ENCODE measurements at places on chromosomes 12 and 14.

DNA sequence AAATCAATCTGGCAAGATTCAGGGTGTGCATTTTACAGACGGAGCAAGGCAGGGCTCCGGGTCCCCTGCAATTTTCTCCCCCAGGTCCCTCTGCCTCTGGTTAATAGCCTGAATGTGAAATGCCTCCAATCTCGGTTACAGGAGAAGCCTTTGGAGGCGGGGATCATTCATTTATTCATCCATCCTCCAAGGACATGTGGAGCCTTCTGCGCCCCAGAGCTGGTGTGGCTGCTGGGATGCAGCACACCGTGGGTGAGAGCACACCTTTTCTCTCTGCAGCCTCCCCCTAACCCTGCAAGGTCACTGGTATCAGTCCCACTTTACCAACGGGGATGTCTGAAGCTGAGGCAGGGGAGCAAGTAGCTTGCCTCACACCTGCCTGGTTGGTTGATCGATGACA is 35.4 kb downstream of the CMKLR1 start:
- DNase-seq = no peak

GRCh38 chr14:87838931-87839330 is 154.1 kb downstream of the GALC start:
- DNase-seq = no peak

- no peak for DNase-seq
These were observed 538.9 kb downstream of the SNAPC1 start for GRCh38 chr14:62301080-62301479.

DNA sequence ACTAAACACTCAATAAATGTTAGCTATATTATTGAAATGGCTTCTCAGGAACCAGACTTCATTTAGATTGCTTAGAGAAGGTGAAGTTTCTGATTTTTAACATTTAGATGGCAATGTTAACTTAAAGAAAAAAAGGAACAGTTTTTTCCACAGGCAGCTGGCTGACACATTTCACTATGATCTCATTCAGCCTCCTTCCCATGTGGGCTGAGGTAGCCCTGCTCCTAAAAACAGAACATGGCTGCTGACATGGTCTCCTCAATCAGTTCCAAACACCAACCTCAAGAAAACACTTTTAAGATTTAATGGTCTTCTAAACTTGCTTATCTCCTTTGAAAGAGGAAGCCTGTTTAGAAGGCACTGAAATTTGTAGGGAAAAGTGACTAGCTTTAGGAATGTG is 23.8 kb downstream of the GNS start:
- no peak for DNase-seq

DNA sequence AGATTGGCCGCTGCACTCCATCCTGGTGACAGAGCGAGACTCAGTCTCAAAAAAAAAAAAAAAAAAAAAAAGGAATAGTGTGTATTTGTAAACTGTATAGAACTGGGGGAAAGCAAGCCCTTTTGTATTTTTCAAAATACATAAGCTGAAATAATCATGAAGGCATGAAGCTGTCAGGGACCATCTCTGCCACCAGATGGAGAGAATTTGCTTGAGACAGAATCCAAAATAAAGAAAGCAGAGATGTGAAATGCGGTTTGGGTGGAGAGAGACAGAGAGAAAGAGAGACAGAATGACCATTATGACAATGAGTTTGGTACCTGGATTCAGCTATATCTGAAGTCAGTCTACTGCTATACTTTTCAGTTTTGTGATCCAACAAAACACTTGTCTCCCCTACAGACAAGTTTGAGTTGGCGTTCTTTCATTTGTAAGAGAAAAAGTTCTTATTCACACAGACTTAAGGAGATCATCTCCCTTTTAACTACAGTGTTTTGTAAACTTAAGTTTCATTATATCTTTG is 155.7 kb upstream of the LRIG3 start:
- DNase-seq = no peak

GRCh38 chr12:62519043-62519442 is 52.4 kb downstream of the MON2 start:
- DNase-seq = no peak

DNA sequence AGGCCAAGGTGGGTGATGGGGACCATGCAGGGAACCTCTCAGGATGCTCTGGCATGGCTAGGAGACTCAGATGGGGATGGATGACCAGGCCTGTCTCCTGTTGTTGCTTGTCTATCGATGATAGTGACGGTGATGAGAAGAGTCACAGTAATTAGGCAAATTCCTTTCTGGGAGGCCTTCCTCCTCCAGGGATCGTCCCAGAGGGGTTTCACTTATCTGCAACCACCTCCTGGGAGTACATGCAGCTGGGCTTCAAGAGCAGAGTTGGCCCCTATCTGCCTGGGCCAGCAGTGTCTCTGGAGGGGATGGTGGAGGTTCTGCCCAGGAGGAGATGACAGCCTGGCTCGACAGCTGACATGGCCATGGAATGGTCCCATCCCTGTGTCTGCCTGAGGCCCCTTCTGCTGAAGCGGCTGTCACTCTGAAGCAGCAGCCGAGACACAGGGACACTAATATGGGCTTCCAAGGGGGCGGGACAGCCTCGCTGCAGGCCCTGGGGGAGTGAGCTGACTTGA is 27.5 kb upstream of the OAS1 start:
- no peak for DNase-seq

DNA sequence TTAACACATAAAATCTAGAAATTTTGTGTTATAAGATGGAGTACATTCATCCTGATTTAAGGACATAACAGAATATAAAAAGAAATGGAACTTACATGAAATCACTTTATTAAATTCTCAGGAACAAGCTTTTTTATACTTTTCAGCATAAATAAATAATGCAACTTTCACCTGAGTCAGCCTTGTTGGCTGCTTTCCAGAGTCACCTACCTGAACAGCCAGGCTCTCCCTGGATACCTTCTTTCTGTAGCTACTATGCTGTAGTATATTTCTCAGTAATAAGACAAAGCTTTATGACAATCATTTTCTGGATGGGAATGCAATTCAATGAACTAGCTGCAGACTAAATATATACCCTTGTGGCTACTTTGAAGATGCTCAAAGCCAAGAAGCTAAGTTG is 111.9 kb downstream of the NTS start:
- DNase-seq = no peak

DNA sequence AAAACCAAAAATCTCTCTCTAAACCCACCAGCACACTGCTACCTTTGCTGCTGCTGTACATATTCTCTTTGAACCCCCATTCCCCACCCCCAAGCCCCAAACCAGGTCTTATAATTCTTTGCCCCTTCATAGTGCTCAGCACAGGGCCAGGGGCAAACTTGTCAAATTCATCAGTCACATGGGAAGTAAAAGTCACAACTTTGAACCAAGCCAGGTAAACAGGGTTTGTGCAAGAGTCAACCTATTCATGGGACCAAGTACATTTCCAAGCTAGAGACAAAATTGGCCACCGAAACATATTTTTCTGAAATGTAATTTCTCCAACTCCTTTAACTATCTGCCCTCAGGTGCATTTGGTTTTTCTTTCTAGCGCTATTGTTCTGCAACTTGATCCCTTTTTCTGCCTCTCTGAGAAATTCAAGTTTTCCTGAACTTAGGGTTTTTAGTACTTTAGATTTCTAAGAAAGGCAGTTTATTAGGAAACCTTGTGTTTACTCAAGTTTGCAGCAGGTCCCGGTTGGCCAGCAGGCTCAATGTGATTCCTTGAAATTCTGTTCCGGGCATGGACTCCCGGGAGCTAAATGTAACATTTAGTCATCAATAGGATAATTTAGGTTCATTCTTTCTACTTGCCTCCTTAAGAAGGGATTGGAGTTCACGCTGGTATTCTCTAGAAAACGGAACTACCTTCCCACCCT is 230.5 kb downstream of the EFCAB11 start:
- DNase-seq = no peak

- DNase-seq = no peak
These were observed 2.8 kb upstream of the SLC48A1 start for GRCh38 chr12:47770086-47770726.

- peak; percentile 52 for DNase-seq
These were observed 176.3 kb downstream of the ESR2 start for GRCh38 chr14:64117671-64118402.

- no peak for DNase-seq
These were observed 161.4 kb upstream of the ABCD2 start for GRCh38 chr12:39780913-39781446.

GRCh38 chr12:32257695-32258496 is 141.5 kb upstream of the FGD4 start:
- DNase-seq = no peak

GRCh38 chr12:84069699-84070098 is 842.9 kb downstream of the SLC6A15 start:
- DNase-seq = no peak

DNA sequence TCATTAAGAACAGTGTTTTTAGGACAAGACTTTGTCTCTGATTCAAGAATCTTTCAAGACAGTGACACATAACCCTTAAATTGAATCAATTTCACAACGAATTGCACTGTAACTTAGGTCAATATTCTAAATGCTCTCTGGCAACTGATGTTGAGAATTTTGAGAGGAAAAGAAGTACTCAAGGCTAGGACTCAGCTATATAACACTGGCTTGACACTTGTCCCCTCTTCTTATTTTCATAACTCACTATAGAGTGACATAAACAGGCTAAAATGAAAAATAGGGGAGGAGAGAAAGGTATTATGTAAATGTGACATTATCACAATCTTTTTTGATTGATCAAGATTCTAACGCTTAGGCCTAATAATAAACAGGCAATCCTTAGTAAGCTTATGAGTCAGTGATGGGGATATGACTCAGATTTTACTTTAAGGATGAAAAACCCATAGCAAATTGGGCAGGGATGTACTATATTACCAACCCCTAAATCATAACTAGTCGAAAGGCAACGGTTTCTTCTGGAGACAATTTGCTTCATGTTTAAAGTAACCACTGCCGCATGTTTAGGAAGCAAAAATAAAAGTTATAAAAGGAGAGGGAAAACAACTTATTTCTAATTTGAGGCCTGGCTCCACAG is 10.9 kb downstream of the BTG1 start:
- no peak for DNase-seq

GRCh38 chr12:89260841-89261637 is 91.3 kb downstream of the DUSP6 start:
- no peak for DNase-seq

- no peak for DNase-seq
These were observed 5.3 kb downstream of the TBX3 start for GRCh38 chr12:114678718-114679117.

DNA sequence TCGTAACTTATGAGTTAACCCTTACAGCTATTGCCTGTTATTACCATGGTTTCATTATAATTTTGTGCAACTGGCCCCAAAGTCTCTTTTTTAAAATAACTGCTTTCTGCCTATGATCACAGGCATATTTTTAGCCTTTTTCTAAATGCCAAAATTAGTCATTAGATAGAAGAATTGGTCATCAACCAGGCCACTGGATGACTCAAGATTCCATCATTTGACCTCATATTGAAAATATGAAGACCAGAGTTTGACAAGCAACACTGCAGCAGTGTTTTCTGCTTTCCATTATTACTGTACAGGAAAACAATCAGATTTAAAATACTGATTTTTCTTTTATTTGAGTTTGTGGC is 54.7 kb upstream of the OTOGL start:
- no peak for DNase-seq

GRCh38 chr14:77268989-77269600 is 1.9 kb downstream of the NGB start:
- DNase-seq = no peak

All from AG09319 (cell line).